AML-193 (cell line): ENCODE measurements at places on chromosomes 6 and 20.
A peak's percentile ranks its signal among the peaks of the same experiment; 100 is the strongest.

DNA sequence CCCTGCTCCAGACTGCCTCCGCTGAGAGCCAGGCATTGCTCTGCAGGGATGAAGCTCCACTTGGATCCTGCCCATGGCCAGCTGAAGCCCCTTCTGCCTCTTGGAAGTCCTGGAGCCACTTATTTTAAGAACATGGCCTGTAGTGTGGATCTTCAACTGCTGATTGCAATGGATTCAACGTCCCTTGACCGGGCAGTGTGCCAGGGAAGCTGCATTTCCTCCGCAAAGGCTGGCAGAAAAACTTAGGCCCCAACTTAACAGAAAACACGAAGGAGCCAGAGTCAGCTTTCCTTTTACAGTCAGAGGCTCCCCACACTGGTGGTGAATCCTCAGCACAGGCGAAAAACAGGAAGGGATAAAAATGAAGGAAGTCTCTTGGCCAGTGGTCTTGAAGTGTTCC lies 26.3 kb upstream of the FOXQ1 start:
- DNase-seq: peak; percentile 12

DNA sequence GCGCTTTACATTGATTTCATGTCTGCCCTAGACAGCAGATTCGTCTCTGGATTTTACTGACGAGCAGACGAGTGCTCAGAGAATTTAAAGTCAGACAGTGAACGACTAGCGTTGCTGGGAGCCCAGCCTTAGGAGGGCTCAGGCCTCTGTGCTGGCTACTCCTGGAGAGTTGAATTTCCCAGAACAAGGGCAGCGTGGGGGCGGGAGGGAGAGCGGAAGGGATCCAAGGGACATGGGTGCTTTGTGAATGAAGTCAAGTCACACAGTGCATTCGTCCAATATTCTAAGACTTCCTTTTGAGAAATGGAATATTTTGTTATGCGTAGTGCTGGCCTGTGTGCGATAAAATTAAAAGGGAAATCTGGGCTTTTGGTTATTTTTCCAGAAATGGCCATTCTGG lies 126.5 kb downstream of the MYLK4 start:
- DNase-seq: no peak

GRCh38 chr6:56798163-56798562 lies 155.5 kb upstream of the DST start:
- DNase-seq: no peak

- no peak for DNase-seq
Measured at GRCh38 chr20:50318710-50319109, 128.1 kb downstream of the CEBPB start.

DNA sequence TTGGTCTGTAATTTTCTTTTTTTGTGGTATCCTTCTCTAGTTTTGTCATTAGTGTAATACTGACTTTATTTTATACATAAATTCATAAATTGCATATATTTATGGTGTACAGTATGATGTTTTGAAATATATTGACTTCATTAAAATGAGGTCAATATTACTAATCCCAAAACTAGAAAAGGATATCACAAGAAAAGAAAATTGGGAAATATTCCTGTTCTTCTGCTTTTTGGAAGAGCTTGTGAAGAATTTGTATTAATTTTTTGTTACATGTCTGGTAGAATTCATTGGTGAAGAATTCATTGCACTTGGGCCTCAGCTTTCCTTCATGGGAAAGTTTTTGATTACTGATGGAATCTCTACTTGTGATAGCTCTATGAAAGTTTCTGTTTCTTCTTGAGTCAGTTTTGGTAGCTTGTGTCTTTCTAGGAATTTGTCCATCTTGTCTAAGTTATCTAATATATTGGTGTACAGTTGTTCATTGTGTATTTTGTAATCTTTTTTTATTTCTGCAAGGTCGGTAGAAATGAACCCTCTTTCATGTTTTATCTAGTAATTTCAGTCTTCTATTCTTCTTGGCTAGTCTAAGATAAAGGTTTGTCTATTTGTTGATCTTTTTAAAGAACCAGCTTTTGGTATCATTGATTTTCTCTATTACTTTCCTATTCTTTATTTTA lies 11.3 kb upstream of the ZNF451 start:
- DNase-seq: no peak

DNA sequence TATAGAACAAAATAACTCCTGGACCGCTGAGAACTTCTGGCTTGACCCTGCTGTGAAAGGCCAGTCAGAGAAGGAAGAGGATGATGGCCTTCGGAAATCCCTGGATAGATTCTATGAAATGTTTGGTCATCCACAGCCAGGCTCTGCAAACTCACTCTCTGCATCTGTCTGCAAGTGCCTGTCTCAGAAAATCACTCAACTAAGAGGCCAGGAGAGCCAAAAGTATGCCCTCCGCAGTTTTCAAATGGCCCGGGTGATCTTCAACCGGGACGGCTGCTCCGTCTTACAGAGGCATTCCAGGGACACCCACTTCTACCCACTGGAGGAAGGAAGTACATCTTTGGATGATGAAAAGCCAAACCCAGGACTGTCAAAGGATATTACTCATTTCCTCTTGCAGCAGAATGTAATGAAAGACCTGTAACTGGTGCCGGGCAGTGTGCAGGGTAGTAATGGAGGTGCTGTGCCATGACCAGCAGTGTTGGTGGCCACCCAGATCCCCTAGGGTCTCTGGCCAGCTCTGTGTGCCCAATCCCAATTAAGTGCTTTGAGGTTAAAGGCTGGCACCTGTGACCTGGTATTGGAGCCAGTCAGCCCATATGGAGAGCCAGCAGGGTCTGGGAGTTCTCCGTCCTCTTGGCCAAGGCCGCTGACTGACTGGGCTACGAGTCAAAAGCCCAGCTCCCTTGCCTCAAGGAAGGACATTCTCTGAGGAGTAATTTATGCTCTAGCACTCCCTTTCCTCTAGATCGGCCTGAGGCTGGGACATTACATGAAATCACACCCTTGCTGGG lies 87.1 kb downstream of the TRMT6 start:
- peak; percentile 76 for DNase-seq

DNA sequence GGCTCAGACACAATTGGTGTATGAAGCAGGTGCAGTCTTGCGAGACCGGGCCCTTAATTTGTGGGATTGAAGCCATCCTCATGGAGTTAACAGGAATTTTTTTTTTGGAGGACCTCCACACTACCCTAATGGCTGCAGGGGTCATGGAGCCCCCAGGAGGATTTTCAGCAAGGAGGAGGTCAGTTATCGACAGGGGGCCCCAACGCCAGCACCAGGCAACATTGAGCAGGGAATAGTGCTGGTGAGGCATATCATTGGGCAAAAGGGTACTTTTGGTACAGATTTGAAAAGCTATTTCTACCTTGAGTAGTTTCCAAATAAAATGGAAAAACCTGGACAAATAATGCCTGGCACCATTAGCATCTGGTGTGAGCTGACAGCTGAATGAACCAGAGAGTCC lies 6.7 kb downstream of the FAM50B start:
- no peak for DNase-seq

DNA sequence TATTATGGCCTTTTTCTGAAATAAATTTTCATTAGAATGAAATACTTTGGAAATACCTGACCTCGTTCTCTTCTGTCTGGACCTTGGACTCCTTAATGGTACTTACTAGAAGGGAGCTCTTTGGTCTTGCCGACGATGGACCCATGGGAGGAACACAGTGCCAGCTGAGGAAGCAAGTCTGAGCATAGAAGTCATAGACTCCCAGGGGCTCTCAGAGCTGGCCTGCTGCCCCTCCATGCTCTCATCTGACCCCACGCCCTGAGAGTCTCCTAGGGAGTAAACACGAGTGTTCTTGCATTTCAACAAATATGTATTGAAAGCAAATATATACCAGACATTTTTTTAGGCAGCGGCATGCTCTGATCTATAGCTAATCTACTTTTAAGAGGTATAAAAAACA lies 87.8 kb downstream of the PLEKHG1 start:
- DNase-seq: no peak

- no peak for DNase-seq
Measured at GRCh38 chr6:119324718-119325117, 24.8 kb downstream of the MAN1A1 start.

- DNase-seq: no peak
Measured at GRCh38 chr20:6703047-6703446, 64.4 kb upstream of the BMP2 start.

GRCh38 chr6:163943607-163944385 lies 529.3 kb downstream of the QKI start:
- DNase-seq: no peak

- DNase-seq: no peak
Measured at GRCh38 chr6:124234801-124235200, 431.1 kb downstream of the NKAIN2 start.

DNA sequence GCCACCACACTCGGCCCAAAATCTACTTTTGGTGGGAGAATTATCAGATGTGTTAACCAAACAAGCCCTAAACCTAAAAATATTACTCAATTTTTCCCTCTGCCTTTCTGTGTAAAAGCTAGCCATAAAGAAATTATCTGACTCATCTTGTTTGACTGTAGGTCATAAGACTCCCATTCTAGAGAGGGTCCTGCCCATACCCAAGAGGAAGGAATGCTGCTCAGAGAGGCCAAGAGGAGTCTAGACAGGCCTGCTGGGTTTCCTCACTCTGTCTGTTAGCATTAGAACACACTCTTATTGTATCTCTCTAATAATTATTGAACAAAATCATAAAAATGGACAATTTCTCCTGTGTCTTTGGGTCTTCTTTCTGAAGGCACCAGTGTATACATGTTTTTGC lies 26.1 kb downstream of the C6orf141 start:
- DNase-seq: no peak

- DNase-seq: no peak
Measured at GRCh38 chr6:28537509-28538140, 11.9 kb downstream of the GPX5 start.

GRCh38 chr6:99017150-99017549 lies 69.4 kb upstream of the FBXL4 start:
- peak; percentile 24 for DNase-seq

DNA sequence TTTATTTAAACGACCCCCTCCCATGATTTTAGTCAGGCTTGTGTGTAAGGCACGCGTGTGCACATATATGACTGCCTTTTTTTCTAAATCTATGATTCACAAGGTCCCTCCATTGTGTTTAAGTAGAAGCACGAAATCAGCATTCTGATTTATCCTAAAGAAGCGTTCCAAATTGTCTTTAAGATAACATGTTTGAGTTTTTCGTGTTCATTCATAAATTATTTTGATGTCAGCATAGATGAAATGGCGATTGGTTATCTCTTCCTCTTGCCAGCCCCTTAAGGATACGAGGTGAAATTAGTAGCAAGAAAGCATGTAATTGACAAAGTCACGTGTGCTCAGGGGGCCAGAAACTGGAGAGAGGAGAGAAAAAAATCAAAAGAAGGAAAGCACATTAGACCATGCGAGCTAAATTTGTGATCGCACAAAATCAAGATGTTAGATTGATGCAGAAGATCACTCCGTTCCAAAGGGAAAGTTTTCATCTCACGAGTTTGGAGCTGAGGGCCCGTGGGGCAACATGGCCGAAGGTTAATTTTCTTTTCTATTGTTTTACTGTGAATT lies at the start of gene LIN28B:
Gene LIN28B (plus strand): TSS at position 377 of the 564 bp plus-strand sequence. CDS start 144 bp downstream, at position 521.
- no peak for DNase-seq

DNA sequence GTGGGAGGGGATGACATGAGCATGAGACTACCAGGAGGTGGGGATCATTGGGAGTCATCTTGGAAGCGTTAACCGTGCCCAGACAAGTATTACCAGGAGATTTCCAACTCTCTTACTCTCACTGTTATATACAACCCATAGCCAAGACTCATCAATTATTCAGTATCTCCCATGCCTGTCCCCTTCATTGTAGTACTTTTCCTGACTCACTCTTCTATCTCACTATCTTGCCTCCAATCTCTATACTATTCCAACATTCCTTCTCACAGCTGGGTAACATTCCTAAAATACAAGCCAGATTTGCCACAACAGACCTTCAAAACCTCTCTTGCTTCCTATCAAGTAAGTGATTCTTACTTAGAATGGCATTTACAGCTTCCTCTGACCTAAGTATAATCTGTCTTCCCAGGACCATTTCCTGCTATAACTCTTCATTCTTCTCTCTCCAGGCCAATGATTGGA lies 226.3 kb upstream of the SMLR1 start:
- no peak for DNase-seq

DNA sequence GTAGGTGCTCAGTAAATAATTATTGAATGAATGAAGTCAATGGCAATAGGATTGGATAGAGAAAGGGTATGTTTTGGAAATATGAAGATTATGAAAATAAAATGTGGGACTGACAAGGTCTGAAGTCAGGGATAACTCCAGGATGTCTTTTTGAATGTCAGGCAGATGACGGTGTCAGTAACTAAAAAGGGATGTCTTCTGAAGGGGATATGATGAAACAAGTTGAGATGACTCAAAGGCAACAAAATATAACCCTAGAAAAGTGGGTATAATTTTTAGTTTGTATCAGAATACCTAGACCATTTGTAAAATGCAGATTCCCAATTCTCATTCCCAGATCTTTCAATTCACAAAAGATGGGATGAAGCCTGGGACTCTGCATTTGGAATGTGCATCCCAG lies 257.3 kb upstream of the SGK1 start:
- DNase-seq: no peak

- no peak for DNase-seq
Measured at GRCh38 chr6:9346923-9347322, 911.6 kb upstream of the SLC35B3 start.

DNA sequence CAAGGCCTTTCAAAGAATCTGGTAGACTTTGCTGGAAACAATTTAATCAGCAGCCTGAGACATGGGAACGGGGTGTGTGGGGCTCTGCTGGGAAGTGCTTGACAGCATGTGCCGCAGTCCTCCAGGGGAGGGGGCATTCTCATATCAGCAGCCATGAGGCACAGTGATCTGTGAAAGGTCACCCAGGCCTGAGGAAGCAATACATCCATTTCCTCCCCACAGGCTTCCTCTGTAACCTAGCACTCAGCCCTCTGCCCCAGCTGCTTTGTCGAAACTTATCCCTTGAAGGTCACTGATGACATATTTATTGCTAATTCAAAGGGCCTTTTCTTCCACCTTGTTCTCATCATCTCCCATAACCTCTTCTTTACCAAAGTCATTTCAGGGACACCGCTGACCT lies 103.3 kb downstream of the TNFAIP3 start:
- DNase-seq: no peak

DNA sequence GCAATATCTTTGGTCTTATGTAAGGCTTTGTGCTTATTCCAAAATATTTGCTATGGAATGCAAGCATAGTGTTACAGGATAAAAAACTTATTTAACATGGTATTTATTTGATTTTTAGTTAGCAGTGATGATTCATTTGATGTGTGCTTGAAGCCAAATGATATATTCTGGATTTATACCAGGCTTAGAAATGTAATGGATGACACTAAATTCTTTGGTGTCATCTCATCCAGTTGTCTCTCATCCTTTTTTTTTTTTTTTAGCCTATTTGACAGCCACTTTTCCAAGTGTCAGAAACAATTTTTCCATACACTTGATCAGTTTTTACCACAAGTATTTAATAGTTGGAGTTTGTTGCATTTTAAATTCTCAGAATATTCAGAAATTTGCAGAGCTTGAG lies 515.3 kb downstream of the CDKAL1 start:
- no peak for DNase-seq

DNA sequence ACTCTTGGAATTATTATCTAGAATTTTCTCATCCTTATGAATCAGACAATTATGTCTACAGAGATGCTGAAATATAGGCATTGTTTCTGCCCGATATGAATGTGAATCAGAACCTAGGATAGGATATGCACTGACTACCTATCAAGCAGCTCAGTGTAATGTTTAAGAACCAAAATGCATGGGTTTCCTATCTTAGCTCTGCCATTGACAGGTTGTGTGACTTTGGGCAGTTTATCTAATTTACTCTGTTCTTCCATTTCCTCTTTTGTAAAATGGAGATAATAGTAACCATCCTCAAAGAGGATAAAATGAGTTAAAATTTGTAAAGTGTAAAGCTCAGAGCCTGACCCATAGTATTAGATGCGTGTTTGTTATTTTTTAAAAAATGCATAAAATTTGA lies 10.2 kb upstream of the AIG1 start:
- no peak for DNase-seq
